ENCODE measurements at places on chromosomes 12 and 14.

DNA sequence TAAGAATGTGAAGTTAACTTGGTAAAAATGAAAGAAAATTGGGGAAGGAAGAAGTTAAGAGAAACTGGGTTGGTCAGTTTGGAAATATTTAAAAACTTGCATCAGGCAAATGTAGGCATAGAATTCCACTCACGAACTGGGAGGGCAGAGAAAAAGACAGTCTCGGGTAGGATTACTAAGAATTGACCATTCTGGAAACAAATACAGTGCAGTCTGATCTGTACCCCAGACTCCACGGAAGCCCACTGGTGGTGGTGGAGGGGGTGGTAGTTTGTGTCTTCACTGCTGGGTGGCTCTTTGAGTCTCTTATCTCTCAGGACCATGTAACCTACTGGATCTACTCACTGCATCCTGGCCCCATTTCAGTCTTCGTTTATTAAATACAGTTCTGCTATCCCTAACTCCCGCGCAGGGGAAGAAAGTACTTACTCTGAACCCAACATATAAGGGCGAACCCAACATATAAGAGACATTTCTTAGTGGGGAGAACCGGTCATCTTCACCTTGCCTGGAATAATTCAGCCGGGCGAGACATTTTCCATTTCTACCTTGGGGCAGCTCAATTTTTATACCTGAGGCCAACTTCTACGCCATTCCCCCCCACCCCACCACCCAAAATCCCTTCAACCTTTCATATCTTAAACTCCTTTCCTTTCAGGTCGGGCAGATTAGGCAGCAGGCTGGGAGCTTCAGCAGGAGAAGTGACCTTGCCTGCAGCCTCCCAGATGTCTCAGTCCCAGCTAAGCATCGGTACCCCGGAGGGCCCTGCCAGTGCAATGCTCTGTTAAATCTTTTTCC, 1.7 kb downstream of the SLC2A3 start:
- no peak for DNase-seq

GRCh38 chr14:56023661-56024081, 94.5 kb upstream of the PELI2 start:
- DNase-seq: no peak

- no peak for DNase-seq
Observed at GRCh38 chr14:21631084-21631483, 3.7 kb downstream of the OR10G2 start.

DNA sequence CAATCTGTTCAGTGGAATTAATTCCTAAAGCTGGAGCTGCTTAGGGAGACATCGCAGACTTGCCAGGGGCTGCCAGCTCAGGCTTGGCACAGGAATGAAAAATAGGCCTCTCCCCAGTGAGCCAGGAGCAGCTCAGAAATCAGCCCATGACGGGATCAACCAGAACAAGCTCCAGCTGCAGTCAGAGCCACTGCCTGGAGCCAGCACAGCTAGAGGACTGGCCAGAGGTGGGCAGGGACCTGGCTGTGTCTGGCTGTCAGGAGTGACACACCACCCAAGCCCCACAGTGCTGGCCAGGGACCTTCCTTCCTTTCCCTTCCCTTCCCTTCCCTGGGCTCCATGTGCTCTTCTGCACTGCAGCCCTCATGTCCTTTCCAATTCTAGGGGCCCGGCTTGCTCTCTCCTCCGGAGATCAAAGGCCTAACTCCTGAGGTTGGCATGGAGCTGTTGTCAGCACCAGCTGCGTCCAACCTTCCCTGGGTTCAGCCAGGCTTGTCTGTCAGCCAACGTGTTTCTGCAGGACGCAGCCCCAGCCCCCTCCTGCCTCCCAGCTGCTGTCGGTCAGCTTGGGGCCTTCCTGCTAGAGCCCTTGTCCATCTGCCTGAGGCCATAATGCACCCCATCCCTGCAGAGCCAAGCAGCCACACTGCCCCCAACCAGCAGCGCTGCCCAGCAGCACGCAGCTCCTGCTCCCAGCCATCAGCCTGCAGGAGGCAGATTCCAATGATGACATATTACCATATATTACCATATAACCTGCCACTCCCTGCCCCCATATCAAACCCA, 149.3 kb downstream of the CALM1 start:
- DNase-seq: no peak

- no peak for DNase-seq
Observed at GRCh38 chr12:23350808-23351207, 598.7 kb downstream of the SOX5 start.

DNA sequence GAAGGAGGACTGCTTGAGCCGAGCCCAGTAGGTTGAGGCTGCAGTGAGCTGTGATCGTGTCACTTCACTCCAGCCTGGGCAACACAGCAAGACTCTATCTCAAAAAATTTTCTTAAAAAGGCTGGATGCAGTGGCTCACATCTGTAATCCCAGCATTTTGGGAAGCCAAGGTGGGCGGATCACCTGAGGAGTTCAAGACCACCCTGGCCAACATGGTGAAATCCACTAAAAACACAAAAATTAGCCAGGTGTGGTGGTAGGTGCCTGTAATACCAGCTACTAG, 17.1 kb upstream of the MDM2 start:
- DNase-seq: no peak

- no peak for DNase-seq
Observed at GRCh38 chr12:49013428-49013827, 5.1 kb downstream of the PRKAG1 start.

GRCh38 chr12:6551063-6551461, 4.8 kb downstream of the IFFO1 start:
- DNase-seq: no peak

- no peak for DNase-seq
Observed at GRCh38 chr12:90234472-90234871, 525.8 kb upstream of the ATP2B1 start.

DNA sequence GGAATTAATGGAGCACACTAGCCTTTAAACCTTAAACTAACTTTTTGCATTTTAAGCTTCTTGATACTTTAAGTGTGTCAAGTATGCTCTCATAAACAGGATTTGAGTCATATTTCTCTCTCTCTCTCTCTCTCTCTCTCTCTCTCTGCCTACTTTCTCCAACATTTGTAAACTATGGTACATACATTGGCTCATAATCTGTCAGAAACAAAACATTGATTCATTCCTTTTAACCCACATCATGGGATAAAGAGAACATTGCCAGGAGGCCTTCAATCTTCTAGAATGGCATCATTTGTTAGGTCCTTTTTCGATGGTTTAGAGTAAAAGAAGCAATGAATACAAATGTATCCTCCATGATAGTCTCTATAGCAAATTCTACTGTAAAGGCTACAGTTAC, 81.6 kb upstream of the RERGL start:
- peak; percentile 48 for DNase-seq

- no peak for DNase-seq
Observed at GRCh38 chr14:101147848-101148247, 244.3 kb upstream of the RTL1 start.

- peak; percentile 22 for DNase-seq
Observed at GRCh38 chr14:77141214-77142004, at the start of gene ZDHHC22. ZDHHC22 (minus strand) TSS chr14:77141791; CDS start chr14:77139738, 2,053 bp downstream.

DNA sequence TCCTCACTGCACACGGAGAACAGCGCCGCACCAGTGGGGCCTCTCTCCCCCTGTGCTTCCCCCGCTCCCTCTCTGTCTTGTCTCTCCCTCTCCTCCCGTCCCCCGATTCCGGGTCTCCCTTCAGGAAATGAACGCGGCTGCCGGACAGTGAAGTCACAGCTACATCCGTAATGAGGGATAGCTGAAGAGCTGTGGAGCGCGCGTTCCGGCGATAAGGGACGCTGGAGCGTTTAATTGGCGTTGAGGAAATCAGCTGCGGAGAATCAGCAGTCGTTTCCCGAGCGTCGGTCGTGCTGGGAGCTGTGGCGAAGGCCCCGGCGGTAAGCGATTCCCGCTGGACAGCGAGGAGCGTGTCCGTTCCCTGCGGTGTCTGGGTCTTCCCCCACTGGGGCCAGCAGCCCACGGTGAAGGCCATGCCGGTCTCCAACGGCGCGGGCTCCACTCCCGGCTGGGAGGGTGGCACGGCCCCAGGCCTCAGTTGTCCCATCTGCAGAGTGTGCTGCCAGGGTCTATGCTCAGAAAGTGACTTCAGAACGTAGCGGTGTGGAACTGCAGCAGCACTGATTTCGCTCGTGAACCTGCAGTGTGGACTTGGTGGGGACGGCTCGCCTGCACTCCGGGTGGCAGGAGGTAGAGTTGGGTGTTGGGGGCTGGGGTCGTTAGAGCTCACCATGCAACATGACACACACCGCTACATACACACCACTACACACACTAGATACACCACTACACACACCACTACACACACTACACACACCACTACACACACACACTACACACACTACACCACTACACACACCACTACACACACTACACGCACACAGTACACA, 10.9 kb downstream of the NOC4L start:
- no peak for DNase-seq

DNA sequence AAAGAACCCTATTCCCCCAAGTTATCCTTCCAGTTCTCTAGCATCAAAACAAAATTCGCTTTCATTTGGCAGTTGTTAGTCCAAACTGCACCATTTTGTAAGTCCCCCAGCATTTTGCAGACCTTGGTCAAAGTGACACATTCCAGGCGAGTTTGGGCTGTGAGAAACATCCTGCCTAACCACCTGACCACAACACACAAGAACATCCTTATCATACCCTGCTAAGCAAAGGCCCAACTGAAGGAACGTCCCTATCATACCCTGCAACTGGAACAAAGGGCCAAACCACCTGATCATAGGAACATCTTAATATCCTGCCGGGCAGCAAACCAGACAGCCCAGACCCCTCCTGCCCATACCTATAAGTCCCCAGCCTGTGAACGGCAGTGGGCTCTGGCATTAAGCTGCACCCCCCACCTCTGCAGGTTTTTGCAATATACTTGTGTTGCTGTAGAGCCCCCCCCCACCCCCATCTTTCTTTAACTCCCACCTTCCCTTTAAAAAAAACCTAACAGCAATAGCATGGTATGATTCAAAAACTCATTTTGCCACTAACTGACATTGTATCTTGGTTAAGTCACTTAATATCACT, 2.7 kb downstream of the PCNX4 start:
- peak; percentile 90 for DNase-seq

DNA sequence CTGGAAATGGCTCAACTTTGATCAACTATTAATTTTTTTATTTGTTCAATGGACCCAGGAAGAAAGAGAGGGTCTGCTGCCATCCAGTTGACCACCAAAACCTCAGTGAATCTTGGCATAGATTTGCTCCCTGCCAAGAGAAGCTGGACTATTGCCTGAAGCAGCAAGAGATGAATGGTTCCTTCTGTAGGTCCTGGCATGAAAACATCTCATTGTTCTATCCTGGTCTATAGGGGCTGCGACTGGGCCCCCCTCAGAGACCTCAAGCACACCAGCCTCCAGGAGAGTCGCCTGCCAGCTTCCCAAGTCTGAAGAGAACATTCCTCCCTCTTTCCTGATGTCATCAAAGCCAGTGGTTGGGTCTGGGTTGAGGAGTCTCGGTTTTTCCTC, 204.9 kb downstream of the TMX1 start:
- no peak for DNase-seq

- DNase-seq: no peak
Observed at GRCh38 chr14:61064856-61065255, 83.8 kb downstream of the SLC38A6 start.

DNA sequence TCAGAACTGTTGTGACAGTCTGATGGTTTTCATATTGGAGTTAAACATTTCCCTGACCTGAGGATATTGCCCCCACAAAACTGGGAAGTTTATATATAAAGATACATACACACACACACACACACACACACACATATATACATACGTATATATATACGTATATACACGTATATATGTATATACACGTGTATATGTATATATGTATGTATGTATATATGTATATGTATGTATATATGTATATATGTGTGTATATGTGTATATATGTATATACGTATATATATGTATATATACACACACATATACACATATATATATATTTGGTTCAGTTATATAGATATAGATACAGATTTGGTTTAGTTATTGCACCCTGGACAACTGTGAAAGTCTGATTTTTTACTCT, 65.7 kb downstream of the ATP2B1 start:
- DNase-seq: no peak

DNA sequence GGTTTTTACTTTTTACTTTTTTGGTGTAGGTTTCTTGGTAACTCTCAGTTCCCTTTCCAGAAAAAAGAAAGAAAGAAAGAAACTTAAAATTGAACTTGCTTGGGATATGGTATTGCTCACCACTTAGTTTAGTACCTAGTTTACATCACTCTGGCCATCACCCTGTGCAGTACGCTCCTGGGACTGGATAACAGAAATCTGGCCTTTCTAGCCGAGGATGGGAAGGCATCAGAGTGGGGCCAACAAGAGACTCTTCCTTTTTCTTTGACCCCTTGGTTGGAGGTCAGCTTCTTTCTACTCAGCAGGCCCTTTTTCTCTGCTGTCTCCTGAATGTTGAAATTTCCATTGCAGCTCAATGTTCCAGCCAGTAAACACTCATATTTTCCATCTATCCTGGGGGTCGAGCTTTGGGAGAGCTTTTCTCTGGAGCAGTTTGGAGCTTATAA, 156.6 kb downstream of the TGFB3 start:
- DNase-seq: no peak

DNA sequence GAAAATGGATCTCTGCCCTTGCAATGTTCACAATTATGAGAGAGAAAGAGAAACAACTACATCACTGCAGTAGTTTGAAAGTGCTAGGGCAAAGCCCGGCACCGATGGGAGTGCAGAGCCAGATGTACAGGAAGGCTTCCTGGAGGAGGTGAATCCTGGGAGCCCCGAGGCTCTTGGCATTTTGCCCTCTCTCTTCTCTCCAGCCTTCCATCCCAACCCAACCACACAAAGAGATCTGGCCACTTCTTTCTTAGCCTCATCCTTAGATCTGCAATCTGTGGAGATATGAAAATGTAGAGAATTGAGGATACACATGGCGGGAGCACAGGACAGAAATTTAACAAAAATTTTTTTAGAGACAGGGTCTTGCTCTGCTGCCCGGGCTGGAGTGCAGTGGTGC, 3.3 kb upstream of the PAPLN start:
- DNase-seq: no peak
